ENCODE measurements at places on chromosomes 6 and 20.

GRCh38 chr6:135412761-135413160 is 84.8 kb downstream of the AHI1 start:
- no peak for DNase-seq

- no peak for DNase-seq
These were observed 14.2 kb downstream of the SLC23A2 start for GRCh38 chr20:4987130-4987529.

- DNase-seq: no peak
These were observed 158.2 kb upstream of the IMPG1 start for GRCh38 chr6:76230711-76231110.

GRCh38 chr6:68127074-68127473 is 508.0 kb upstream of the ADGRB3 start:
- no peak for DNase-seq

DNA sequence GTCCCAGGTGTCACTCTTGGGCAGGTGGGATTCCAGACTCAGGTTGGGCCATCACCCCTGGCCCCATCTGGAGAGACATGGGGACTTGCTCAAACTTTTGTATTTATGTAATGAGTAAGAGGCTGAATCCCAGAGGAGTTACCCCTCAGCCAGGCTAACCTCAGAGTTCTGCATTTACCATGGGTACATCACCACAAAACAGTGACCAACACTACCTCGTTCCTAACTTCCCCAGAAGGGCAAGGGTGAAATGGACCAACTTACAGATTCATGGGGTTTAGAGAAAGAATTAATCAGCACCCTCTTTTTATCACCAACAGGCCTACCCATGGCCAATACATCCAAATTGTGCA is 259.9 kb upstream of the MARCKS start:
- no peak for DNase-seq

DNA sequence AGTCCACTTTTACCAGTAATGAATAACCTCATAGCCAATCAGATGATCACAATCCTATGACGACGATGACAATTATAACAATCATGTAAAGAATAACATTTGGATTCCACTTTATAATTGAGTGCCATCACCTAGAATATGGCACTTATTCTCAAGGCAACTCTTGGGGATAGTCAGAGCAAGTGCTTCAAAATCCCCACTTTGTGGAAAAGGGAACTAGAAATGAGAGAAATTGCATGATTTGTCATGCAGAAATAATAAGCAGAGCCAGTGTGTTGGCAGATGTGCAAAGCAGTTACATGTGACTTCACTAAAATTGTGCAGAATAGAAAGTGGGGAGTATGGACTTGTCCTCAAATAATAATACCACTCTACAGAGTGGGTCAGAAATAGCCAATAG is 41.3 kb downstream of the FRK start:
- DNase-seq: no peak

GRCh38 chr6:36276581-36277536 is 7.0 kb downstream of the PNPLA1 start:
- DNase-seq: no peak

DNA sequence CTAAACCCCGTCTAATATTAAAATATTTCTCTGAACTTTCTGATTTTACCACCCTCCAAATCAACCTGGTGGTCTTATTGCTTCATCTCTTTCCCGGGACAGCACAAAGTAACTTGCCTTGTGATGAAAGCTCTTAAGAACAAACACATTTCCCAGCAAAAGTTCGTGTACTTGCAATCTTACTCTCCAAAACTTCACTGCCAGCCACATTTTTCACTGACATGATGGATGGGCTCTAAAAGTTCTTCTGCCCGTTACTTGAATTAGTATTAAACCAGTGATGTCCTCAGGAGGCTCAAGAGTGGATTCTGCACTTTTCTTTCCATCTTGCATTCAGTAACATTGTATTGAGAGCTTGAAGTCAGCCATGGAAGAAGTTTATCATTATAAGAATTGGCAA is 731.6 kb upstream of the GJE1 start:
- no peak for DNase-seq

- no peak for DNase-seq
These were observed 12.1 kb upstream of the SNHG17 start for GRCh38 chr20:38447251-38447661.

- no peak for DNase-seq
These were observed 33.3 kb upstream of the CITED2 start for GRCh38 chr6:139407718-139408222.

DNA sequence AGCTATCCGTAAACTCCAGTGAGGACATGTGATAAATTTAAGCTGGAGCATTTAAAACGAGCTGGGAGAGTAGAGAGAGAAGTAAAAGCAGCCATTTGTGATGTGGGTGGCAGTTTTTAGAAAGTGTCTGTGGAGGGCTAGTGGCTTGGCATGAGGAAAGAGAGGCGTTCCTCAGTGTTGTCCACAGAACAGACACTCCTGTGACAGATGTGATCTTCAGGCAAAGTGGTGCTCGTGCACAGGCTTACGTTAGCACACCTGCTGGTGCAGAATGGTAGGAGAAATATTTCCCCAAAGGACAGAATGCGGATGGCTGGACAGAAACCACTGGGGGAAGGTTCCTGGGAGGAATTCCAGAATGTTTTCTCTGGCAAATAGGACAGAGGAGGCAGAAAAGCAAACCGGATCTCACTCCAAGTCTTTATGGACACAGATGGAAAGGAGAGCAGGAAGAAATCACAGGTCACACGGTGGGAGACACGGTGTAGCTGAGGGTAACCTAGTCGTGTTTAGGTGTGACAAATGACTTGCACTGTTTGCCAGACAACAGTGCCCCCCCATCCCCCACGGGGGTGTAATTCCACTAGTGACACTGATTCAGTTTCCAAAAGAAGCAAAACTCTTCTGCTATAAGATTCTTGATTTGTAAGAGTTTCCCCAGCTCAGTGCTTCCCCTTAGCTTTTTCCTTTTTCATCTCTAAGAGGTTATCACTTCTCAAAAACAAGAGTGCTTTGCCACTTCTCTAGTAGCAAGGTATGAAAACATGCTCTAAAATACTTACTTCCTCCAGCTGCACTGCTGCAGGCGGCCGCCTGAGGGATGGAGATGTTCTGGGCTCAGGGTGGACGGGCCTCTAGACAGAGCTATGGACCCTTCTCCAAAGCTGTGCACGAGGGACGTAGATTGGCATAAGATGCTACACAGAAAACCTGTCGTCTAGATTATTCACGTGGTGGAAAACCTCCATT is 293.2 kb downstream of the QKI start:
- DNase-seq: no peak

- no peak for DNase-seq
These were observed 162.3 kb upstream of the FBXL4 start for GRCh38 chr6:99110029-99110428.

DNA sequence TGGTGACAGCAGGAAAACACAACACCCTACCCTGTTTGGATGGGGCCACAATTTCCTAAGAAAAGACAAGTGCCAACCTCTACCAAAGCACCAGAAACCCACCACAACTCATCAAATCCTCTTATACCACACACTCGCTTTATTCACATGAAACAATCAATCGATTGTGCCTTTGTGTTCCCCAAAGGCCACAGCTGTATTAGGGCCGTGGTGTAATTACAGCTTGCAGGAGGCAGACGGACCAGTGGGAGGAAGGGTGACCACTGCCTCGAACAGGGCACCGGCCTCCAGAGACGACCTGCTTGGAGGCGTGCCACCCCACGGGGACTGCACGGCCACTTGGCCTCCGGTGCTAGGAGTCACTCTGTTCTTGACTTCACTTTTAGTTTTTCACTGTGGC is 264.1 kb downstream of the FOXC1 start:
- no peak for DNase-seq

GRCh38 chr20:44705364-44706094 is 9.6 kb upstream of the CCN5 start:
- DNase-seq: no peak

DNA sequence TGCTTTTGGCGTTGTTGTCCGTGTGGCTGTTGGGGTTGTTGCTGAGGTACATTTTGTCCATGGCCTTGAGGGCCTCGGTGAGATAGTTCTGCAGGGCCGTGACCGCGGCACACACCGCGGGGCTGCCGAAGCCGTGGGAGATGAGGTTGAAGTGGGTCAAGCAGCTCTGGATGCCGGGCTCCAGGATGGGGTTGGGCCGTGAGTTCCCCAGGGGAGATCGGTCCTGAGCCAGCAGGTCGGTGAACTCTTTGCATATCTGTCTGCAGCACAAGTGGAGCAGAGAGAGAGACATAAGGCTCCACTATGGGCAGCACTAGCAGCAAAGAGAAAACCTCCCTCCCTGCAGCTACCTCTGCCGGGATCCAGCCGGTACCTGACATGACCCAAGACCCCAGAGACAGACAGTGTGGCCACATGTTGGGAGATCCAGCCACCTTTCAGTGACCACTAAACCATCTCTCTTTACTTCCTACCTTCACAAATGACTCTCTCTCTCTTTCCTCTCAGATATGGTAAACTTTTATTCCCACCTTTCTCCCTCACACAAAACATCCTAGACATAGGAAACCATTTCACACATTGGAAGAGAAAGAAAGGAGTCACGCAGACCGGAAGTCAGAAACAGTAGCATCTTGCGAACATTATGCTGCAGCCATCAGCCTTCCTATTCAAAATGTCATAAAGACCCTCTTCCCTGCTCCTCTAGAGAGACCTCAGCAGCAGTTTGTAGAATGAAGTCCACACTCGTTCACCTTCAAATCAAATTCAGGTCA is 16.2 kb downstream of the TFAP2A start:
- DNase-seq: no peak

DNA sequence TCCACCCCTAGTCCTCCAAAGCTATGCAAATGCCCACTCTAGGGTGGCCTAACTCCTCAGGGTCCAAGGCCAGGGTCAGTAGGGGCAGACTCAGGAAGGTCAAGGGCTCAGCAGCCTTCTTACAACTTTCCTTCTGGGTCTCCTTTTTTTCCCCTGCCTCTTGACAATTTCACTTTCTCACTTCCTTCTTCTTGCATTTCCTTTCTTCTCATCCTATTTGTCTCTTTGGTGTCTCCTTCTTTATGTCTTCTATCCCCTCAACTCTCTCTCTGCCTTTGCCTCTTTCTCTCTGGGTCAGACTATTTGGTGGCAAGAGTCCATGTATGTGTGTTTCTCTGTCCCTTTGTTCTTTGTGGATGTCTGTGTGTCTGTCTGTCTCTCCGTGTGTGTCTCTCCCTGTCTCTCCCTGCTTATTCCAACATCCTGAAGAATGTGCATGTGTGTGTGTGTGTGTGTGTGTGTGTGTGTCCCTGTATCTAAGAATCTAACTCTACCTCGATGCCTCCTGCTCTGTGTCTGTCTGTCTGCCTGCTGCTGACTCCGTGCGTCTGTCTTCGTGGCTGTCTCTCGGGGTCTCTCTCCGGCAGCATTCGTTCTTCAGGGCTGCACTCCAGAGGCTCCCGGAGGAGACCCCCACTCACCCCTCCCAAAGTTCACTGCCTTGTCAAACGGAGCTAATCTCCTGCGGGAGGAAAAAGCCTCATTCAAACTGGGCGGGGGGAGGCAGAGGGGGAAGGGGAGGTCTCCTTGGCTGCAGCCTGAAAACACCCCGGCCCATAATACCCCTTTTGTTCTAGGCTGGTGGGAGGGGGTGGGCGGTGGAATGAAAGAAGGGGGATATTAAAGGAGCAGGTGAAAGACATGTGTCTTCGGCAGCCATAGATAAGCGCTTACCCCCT is 51.7 kb upstream of the FOXP4 start:
- no peak for DNase-seq

DNA sequence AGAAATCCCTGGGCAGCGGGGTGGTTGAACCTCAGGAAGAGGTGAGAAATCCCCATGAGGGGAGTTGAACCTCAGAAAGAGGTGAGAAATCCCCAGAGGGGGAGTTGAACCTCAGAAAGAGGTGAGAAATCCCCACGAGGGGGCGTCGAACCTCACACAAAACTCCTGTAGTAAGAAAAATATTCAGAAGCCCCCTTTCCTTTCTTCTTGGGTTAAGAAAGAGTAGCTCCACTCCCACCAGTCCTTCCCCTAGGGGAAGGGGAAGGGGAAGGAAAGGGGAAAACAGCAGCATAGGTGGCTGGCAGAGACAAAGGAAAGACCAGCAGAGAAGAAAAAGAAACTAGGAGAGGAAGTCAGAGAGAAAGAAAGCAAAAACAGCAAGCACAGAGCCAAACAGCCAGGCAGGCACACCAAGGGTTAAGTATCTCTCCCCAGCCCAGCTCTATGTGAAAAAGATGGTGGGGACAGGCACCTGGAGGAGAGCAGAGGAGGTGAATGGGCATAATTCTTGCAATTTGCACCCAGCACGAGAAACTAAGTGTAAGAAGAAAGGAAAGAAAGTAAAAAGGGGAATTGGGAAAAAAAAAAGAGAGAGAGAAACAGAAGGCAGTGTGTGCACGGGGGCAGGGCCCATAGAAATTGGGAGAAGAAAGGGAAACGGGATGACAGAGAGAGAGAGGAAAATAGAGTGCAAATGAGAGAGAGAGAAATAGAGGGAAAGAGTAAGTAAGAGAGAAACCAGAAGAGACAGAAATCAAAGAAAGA is 88.2 kb downstream of the PLG start:
- no peak for DNase-seq

DNA sequence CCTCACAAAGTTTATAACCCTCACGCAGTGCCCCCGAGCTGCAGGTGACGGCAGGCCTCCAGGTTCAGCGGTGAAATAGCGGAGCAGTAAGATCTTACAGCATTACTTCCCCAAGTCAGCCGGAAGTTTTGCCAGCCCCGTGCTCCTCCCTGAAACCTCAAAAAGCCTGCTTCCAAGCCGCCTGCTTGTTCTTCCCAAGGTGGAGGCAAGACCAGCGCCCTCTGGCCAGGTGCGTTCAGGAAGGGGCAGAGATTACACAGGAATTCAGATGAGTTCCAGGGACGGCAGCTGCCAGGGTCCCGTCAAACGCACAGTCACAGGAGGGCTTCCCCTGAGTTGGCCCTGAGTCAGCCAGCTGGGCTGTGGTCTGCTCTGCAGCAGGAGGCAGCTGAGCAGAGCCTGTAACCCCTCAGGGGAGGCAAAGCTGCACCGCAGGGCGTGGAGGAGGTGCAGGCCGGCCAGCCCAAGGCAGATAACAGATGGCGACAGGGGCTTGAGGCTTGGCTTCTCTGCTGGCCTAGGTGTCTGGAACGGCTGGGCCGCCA is 124.1 kb upstream of the RPS6KA2 start:
- DNase-seq: no peak

GRCh38 chr20:15673206-15673605 is 900.0 kb downstream of the KIF16B start:
- peak; percentile 10 for DNase-seq

DNA sequence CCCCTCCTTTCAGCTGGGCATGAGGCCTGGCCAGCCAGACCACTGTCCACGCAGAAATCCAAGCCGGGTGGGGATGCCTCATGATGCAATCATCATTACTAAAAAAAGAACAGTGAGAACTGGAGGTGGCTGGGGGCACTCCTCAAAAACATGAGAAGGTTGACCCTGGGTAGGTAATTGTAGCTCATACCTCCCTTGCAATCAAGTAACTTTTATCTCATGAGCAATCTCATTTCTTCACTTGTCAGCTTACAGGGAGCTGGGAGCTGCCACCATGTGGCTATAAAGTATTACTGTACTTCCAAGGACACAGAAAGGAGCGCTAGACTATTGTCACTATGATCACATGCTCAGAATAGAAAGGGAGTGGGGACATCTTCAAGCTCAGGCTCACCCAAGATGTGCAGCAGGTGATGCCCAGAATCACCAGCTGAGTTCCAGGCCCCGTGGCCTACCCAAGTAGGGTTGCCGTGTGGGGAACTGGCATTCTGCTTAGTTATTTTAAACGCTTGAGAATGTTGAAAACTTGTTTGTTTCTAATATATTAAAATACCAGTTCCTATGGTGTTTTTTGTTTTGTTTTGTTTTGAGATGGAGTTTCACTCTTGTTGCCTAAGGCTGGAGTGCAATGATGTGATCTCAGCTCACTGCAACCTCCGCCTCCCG is 3.0 kb upstream of the CDH26 start:
- peak; percentile 13 for DNase-seq

- no peak for DNase-seq
These were observed 241.2 kb upstream of the PREP start for GRCh38 chr6:105644073-105644489.

GRCh38 chr6:12804952-12805645 is 88.5 kb downstream of the PHACTR1 start:
- DNase-seq: peak; percentile 12
